ENCODE measurements at places on chromosomes 7 and 10.

GRCh38 chr10:123274306-123275135, 120.3 kb downstream of the BUB3 start:
- no peak for DNase-seq

DNA sequence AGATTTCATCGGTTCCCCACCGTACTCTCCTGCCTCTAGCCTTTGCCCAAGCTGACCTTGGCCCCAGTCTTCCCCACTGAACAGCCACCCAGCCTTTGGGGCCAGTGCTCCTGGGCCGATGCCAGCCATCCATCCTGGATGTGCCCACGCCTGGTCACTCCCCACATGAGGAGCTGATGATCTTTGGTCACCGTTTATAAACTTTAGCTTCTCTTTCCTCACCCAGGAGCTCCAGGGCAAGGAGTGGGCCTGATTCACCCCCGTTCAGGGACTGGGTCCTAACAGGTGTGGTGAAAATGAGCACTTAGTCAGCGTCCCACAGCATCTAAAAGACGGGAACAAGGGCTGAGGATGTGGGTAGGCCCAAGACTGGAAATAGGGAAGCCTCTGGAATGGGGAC, 22.9 kb downstream of the GTF2IRD1 start:
- no peak for DNase-seq

DNA sequence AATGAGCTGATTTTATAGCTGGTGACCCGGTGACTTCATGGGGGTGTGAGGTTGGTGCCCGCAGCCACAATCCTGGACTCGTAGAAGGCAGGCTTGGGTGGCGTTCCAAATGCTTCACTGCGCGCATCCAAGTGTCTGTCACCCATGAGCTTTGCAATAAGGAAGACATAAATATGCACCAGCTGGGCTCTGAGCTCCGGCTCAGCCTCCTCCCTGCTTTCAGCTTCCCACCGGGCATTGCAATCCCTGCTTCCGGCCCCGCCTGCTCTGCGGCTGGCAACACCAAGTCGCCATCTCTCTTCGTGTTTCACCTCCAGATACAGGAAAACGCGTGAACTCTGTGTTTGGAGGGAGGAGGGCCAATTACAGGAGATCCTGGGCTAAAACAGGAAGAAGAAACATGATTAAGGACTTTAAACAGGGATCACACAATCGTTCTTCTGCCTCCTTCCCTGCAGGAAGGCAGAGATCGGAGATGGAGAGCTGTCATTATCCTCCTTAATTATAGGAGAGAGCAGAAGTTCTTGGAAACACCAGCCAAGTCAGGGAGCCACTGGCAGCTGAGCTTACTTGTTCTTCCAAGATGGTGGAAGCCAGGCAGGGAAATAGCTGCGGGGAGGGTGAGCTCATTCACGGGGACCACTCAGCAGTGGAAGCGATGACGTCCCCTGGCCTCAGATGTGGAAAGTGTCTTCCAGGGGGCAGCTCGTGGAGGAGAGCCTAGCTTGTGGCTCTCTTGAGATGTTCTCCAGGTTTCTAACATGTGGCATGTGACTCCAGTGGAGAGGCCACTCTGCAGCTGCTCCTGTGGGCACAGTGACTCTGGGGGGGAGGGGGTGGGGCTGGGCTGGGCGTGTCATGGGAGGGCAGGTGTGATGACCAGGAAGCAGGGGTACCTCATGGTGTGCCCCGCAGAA, 134.9 kb downstream of the CAMK1D start:
- DNase-seq: no peak

GRCh38 chr7:142134909-142135308, 23.4 kb downstream of the MGAM2 start:
- DNase-seq: no peak

DNA sequence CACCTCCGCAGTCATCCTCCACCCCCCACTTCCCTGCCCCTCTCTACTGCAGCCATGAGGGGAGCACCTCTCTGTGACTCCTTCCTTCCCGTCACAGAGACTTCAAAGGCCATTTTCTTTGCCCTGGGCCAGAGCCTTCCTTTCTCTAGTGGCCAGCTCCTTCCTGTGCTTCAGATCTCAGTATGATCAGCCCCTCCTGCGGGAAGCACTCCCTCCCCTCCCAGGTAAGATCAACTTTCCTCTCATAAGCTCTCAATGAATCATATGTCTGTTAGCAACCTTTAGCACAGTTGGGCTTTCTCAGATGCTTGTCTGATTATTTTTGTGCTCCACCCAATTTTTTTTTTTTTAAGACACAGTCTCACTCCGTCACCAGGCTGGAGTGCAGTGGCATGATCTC, 241.0 kb upstream of the PRSS1 start:
- DNase-seq: no peak

- no peak for DNase-seq
Measured at GRCh38 chr10:28906415-28906814, 229.1 kb downstream of the BAMBI start.

- DNase-seq: no peak
Measured at GRCh38 chr7:30206942-30207341, 72.2 kb downstream of the MTURN start.

DNA sequence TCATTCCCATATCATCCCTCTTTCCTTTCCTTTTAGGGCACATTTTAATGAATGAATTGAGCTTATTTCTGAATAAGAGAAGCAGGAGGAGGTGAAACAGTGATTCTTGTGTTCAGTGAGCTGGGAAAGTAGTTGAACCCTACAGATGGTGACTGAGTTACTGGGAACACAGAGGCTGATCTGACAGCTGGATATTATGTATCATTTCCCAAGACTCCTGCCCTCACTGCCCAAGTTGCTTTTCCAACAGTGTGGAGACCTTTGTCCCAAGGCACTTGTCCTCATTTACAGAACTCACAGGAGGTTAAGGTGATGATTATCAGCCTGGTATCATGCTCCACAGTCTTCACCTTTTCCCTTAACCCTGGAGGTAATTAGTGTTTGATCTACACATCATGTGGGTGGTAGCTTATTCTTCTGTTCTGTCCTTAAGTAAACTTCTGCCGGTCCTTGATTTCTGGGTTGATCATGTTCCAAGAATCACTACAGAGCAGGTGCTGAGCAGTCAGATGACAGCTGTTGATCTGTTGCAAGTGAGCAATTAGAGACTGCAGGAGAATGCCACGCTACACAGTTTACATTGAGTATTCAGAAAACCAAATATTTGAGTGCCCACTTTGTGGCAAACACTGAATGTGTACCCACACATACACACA, 2.6 kb downstream of the PRLHR start:
- no peak for DNase-seq

DNA sequence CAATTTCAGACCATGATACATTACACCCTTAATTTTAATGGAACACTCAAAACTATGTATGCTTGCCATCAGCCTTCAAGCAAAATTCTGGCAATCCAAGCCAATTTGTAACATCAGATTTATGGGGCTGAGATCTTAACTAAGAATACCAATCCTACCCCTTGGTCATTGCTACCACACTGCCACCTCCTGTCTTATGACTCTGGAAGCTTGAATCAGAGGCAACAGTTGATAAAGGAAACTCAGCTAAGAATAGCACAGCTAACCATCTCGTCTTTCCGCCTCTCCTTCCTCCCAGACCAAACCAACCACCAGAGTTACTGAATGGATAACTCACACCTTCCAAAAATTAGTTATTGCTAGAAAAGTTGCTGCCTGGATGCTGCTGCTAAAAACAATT, 7.4 kb downstream of the IGF2BP3 start:
- no peak for DNase-seq

DNA sequence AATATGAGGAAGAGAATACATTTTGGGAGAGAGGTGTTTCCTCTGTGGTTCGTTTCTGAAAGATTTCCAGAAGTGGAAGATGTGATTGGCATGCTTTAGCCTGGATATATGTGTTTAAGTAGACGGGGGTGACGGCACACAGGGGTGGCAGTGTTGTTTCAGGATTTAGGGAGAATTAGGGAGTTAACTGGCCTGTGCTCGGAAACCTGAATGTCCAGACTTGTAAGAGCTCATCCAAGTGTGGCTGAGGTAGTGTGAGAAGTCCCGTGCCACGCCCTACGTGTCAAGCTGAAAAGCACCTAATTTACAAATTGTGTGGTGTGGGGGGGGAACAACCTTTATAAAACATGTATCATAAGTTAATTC, 1.1 kb downstream of the RALA start:
- DNase-seq: no peak

DNA sequence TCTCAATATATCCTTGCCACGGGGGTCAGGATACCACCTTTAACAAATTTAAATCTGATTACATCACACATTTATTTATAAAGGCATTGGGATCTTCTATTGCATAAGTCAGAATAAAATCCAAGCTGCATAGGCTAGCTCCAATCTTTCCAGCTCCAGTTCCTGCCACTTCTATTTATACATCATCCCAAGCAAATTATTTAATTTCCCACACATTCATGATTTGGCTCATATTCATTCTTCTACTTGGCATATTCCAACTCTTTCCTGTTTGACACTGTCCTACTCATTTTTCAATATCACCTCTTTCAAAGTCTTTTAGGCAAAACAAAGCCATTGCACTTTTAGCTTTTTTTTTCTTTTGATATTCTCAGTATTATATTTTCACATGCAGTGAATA, 579.0 kb upstream of the FZD8 start:
- no peak for DNase-seq

DNA sequence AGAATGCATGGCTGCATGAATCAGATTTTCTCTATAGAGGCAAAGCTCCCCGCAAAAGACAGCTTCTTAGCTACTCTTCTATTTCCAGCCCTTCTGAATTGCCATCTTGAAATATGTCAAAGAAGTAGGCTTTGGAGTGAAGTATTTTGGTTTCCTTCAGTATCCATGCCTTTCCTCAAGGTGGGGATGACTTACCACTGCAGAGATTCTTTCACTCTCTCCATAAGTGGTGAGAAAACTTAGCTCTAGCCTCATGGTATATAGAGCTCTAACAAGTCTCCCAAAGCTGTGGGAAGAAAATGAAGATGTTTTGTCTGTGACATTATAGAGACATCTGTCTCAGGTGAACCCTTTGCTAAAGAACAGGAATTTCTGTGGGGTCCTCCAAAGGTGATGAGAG, 89.6 kb upstream of the ITGB1 start:
- DNase-seq: no peak

DNA sequence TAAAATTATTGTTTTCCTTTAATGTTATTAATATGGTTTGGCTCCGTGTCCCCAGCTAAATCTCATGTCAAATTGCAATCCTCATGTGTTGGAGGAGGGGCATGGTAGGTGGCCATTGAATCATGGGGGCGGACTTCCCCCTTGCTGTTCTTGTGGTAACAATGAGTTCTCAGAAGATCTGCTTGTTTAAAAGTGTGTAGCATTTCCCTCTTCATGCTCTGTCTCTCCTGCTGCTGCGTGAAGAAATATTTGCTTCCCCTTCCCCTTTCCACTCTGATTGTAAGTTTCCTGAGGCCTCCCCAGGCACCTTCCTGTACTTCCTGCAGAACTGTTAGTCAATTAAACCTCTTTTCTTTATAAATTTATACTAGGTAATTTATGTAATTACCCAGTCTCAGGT, 27.5 kb downstream of the VIM start:
- no peak for DNase-seq

DNA sequence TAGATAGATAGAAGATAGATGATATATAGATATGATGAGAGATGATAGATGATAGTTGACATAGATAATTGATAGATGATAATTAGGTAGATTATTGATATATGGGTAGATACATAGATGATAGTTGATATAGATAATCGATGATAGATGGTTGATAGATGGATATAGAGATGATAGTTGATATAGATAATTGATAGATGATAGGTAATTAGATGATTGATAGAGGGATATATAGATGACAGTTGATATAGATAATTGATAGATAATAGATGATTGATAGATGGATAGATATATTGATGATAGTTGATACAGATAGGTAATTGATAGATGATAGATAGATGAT, 72.3 kb downstream of the PRR15 start:
- DNase-seq: no peak

GRCh38 chr10:60149003-60149402, 240.7 kb downstream of the ANK3 start:
- no peak for DNase-seq

GRCh38 chr7:133853706-133854276, 273.3 kb upstream of the LRGUK start:
- DNase-seq: no peak

DNA sequence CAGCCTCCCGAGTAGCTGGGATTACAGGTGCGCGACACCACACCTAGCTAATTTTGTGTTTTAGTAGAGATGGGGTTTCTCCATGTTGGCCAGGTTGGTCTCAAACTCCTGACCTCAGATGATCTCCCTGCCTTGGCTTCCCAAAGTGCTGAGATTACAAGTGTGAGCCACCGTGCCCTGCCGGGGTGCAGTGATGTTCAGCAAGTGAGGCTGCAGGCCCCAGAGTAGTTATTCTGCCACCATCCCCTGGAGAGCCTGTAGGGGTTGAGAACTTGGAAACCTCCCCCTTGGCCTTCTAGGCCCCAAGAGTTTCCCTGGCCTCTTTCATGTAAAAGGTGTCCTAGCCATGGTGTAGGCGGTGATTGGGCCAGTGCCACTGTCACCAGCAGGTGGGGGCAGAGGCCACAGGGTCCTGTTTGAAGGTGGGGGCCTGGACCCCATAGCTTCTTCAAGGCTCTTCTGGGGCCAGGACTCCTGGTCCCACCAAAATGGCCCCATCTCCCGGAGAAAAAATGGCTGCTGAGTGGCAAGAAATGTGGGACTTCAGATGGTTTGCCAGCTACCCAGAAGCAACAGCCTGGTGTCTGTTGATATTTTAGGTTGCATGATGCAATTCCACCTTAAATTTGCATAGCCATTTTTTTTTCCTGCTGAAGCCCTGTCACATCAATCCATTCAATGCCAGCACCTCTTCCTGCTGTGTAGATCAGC, 25.5 kb upstream of the INMT start:
- no peak for DNase-seq

GRCh38 chr7:99142727-99143520, 984 bp downstream of the SMURF1 start:
- peak; percentile 86 for DNase-seq

DNA sequence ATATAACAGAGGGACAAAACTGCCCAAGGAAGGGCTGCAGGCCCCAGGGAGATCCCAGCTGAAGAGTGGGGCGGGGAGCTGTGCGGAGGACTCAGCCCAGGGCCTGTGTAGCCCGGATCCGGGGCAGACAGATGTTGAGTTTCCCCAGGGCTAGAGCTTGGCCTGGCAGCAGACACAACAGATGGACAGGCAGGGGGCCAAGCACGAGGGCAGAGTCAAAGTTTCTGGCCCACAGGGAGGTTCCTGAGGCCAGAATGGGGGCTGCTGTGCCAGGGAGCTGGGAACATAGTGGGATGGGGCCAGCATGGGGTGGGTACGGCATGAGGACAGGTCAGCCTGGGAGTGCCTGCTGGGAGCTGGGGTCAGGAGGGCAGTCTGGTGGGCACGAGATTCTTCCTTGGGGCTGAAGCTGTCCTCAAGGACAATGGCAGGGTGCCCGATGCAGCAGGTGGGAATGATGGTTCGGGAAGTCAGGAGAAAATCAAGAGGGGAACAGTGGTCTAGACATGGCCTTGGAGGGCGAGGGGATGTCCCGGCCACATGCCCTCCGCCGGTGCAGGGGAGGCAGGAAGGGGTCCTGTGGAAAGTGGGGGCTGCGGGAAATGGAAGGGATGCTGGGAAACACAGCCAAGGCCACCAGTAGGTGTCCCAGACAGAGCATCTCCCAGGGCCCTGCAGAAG, 519.1 kb upstream of the FOXK1 start:
- DNase-seq: no peak

GRCh38 chr7:16755397-16755796, 1.8 kb downstream of the TSPAN13 start:
- DNase-seq: no peak

Measured in stimulated activated CD8-positive, alpha-beta memory T cell treated with anti-CD3 and anti-CD28 coated beads, Interleukin-15, amount 100 ng/mL, for 1 hour (primary cell).